Lung microvascular endothelial cell (primary cell): ENCODE measurements at places on chromosomes 1 and 21. TPM values are rescaled to one million over a fixed set of nuclear protein-coding genes. Genes with fewer than 3 reads are reported as not detected.

ACOT11 gene
- total RNA-seq, result 0.40 and 3.1 TPM in 2 replicates

- no peak for DNase-seq
These were observed at the start of gene MYBPHL for GRCh38 chr1:109306832-109307273. Gene MYBPHL, minus strand, starts transcription at chr1:109307011. Its CDS starts 20 bp downstream, at chr1:109306991.

GRCh38 chr1:113035086-113035485, 37.9 kb upstream of the LRIG2 start:
- DNase-seq, result no peak

- no peak for DNase-seq
These were observed 1006.9 kb upstream of the PRMT6 start for GRCh38 chr1:106049595-106049994.

GRCh38 chr1:32336963-32337675, 1.1 kb upstream of the MARCKSL1 start:
- no peak for DNase-seq

- DNase-seq, result peak; percentile 6
These were observed 859 bp upstream of the ZBTB18 start for GRCh38 chr1:244050014-244050834.

DNA sequence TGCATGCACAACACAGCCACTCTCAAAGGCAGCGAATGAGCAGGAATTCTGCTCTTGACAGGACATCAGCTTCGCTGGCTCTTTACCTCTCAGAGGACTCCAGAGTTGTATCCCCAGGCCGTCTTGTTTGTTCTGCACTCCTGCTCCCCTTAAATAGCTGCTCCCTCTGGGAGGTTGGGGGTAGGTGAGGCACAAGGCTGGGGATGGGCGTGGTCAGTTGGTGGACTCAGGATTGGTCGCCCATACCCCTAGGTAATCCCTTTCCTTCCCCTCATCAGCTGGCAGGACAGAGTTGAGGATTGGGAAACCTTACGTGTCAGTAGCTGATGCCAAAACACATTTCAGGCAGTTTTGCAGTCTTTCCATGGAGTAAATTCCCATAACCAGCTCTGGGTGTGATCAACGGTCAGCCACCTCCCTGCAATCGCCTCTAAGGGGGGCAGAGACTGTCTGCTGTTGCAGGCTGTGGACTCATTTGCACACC, at the start of gene PLA2G2A:
Gene PLA2G2A, minus strand, starts transcription at position 125 of the 484 bp plus-strand sequence. CDS start 845 bp downstream, outside the sequence.
- no peak for DNase-seq

DNA sequence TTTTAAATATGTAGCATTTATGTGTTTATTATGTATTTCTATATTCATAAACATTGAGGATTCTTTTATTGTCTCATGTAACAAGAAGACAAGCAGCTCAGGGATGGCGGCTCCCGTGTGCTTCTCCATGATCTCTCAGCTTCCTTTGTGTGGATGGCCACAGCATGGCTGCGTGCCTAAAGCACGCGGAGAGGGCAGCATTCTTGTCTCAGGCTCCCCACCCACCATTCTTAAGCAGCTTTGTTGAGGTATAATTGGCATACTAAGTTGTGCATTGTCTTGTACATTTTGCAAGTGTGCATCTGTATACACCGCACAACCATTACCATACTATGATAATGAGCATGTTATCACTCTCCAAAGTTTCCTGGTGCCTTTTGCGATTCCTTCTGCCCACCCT, 81.6 kb downstream of the CAMTA1 start:
- no peak for DNase-seq

DNA sequence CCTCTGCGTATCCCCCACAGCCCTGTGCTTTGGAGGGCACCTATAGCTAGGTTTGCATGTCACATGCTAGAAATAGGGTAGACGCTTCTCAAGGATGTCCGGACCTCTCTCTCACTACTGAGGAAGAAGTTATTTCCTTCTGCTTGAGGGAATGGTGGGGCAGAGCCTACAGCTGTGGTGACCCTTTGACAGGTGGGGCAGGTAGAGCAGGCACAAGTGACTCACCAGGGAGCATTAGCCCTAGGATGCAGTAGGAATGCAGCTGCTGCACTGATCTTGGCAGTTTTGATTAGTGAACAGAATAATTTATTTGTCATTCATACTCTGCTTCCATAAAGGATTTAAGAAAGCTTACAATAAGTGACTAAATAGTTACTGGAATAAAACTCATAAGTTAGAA, 129.6 kb upstream of the HOOK1 start:
- DNase-seq, result no peak

GRCh38 chr1:2468041-2468472, 8.0 kb upstream of the PLCH2 start:
- DNase-seq, result peak; percentile 51

DTL gene
- 4.0 and 13.9 TPM in 2 replicates for total RNA-seq

EFNA3 gene
- 0.79 and 1.3 TPM in 2 replicates for total RNA-seq

ADGRL4 gene
- 77.8 and 109 TPM in 2 replicates for total RNA-seq

CCDC27 gene
- not detected in 2 replicates for total RNA-seq

DNA sequence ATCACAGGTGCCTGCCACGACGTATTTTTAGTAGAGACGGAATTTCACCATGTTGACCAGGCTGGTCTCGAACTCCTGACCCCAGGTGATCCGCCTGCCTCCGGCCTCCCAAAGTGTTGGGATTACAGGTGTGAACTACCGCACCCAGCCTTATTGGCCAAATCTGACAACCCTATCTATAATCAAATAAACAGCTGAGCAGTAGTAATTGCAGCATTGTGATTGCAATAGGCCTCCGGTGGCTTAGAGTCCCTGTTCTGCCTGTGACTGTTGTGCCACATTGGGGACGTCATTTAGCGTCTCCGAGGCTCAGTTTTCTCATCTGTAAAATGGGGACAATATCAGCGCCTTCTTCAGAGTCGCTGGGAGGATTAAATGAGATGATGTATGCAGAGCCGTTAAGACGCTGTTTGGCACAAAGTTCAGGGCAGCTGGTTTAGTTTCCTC, 569 bp upstream of the CAPN2 start:
- no peak for DNase-seq

DNA sequence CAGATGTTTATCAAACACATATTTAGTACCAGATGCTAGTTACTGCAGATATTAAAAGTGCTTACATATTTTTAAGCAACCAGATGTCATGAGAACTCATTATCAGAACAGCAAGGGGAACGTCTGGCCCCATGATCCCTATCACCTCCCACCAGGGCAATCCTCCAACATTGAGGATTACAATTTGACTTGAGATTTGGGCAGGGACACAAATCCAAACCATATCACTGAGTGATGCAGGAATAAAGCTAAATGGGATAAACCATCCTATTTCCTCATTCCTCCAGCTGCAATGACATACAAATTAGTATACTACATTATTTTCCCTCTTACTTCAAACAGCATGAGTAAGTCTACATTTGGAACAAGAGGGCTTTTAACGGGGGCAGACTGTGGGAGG, 3.1 kb upstream of the KCNK2 start:
- DNase-seq, result no peak

ELAVL4 gene
- total RNA-seq, result not detected in 2 replicates

DNA sequence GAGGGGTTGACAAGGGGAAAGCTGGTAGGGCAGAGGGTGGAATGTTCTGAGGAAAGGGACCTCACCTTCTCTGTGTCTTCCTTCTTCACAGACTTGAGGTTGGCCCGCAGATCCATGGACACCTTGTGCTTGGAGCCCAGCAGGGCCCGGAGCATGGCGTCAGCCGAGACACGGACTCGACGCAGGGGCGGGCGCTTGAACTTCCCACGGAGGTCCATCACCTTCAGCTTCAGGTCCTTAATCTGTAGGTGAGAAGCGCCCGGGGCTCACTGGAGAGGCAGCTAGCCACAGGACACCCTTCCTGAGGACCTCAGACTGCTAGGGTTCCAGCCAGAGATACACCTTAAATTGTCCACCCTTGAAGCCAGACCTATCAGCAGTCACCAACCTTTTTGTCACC, 10.2 kb downstream of the TNNI1 start:
- no peak for DNase-seq

DNA sequence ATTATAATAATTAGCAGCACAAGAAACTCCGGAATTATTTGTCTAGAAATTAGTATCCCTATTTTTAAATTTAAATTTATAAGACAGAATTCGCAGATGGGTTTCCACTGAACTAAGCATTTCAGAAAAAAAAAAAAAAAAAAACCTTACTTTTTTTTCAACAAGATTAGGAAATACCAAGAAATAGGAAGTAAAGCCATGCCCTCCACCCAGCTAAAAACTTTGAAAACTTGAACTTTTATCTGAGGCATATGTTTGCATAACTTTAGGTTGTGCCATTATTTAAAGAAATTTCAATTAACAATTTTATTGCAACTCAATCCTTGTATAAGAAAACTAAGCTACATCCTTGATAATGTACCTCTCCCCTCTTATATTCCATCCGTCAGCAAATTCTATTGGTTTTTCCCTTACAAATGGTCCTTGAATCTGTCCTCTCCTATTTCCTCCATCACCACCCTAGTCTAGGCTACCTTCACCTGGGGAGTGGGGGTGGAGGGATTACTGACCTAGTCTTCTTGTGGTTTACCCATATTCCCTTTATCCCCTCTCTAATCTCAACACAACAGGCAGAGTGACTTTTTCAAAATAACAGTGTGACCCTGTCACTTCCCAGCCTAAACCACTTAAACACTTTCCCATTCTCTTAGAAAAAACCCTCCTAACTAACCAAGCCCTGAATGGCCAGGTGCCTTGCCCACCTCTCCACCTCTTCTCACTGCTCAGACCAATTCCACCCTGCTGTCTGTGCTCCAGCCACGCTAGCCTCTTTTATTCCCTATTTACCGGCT, 1.4 kb upstream of the EVI5 start:
- DNase-seq, result no peak
